GM19239 (cell line): ENCODE measurements at places on chromosomes 2 and 18.

- DNase-seq = no peak
These were observed 629.3 kb downstream of the NRXN1 start for GRCh38 chr2:50402654-50402960.

GRCh38 chr18:58235001-58235436 lies 191.0 kb downstream of the NEDD4L start:
- no peak for DNase-seq

DNA sequence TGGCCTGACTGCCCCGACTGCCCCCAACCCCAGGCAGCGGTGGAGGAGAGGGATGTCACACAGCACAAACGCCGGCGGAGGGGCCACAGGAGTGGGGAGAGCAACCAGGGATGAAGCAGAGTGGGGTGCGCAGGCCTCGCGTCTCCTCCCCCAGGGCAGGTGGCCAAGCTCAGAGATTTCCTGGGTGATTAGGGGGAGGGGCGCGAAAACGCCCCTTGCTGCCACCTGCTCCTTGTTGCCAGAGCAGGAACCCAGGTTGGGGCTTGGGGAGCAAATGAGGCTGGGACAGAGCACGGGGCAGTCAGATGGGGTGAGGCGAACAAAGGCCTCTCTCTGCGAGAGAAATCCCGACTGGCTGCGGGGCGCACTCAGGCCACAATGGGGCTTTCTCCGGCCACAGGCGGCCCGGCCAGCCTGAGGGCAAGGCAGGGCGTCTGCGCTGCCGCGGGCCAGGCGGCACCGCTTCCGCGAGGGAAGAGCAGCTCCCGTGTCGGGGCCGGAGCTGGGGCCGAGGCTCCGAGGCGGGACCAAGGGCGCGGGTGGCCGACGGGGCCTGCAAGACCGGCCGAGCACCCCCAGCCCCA lies 11.5 kb downstream of the TEX44 start:
- DNase-seq = peak; percentile 53

GRCh38 chr2:170819680-170820664 lies 3.3 kb downstream of the GAD1 start:
- no peak for DNase-seq

DNA sequence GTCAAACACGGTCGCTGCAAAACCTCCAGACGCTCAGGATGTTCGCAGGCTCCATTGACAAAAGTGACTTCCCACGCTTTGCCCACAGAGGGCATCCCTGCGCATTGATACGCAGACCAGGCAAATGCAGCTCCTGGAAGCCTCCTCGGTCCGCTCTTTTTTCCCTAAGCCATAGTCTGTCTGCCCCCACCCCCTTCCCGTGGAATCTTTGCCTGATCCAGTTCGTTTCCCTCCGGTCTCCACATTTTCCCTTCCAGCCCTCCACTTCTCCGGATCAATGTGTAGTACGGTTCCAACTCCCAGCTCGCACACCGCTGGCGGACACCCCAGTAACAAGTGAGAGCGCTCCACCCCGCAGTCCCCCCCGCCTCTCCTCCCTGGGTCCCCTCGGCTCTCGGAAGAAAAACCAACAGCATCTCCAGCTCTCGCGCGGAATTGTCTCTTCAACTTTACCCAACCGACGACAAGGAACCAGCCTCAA lies at the start of gene DCC:
Gene DCC (plus strand): TSS at position 307 of the 481 bp plus-strand sequence. CDS start 591 bp downstream, outside the sequence.
- DNase-seq = no peak

- DNase-seq = no peak
These were observed 596.4 kb downstream of the NYAP2 start for GRCh38 chr2:225995796-225996461.

GRCh38 chr2:205076405-205076804 lies 531.1 kb downstream of the PARD3B start:
- DNase-seq = no peak

DNA sequence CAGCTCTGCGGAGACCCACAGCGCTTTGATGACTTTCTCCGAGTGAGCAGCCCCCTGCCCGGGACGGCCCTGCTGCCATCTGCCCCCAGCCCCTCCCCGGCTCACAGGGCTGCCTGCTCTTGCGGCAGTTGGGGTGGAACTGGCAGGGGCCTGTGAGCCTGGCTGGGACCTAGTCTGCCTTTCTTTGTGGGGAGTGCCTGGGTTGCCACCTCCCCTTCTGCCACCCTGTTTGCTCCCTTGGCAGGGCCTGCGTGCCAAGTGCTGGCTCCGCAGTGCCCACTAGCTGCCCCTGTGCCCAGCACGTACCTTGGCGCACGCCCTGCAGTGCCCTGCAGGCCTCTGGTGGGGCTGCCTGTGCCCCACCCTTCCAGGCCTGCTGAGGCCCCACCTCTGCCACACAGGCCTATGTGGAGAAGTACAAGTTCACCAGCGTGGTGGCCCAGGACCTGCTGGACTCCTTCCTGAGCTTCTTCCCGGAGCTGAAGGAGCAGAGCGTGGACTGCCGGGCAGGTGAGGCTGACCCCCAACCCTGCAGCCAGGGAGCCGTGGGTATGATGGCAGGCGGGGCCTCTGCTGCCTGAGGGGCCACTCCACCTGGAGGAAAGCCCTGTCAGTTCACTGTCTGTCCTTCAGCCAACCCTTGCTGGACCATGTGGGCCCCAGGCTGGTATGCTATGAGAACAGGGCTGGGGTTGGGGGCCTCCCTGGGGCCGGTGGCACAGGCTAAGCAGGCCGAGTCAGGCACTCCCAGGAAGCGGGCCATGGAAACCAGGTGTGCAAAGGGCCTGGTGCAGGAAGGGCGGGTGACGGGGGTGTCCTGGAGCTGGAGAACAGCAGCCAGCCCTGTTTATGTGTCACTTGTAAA lies 7.0 kb downstream of the RNPEPL1 start:
- DNase-seq = no peak

- peak; percentile 32 for DNase-seq
These were observed 111.4 kb downstream of the FTCDNL1 start for GRCh38 chr2:199739413-199740110.

- DNase-seq = no peak
These were observed 122.1 kb downstream of the EML6 start for GRCh38 chr2:54845514-54845913.

DNA sequence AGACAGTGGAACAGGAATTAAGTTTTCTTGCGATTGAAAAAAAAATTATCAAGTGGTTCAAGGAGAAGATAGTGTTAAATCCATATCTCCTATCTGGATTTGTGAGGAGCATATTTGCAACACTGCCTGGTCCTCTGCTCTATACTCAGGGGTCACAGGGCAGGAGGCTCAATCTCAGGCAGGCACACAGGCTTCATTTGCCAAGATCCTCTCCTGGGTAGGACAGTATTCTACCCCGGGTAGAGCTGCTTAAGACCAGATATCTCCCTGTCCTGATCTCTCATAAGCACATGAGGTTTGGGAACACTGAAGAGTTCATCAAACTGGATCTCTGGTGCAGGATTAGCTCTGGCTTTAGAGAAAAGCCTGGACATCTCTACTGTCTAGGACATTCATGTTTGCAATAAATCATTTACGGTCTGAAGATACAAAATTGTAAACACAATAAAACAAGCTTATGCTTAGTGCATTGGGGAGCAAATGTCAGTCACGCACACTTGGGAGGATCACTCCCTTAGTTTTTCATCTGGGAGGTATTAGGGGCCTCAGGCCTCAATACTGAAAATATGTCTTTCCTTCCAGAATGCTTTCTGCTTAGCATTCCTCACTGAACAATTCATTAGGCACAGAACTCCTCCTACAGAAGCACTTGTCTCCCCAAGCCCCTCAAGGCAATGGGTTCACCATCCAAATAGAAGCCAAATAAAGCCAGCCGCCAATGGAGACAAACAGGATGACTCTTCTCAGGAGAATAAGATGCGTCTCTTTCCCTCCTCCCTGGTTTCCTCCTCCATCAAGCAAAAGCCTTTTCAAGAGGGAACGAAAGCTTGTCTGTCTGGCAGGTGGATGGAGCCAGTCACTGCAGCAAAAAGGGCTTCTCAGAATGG lies 34.1 kb upstream of the LCLAT1 start:
- no peak for DNase-seq

- no peak for DNase-seq
These were observed 497.9 kb upstream of the FANCL start for GRCh38 chr2:58739033-58739432.

DNA sequence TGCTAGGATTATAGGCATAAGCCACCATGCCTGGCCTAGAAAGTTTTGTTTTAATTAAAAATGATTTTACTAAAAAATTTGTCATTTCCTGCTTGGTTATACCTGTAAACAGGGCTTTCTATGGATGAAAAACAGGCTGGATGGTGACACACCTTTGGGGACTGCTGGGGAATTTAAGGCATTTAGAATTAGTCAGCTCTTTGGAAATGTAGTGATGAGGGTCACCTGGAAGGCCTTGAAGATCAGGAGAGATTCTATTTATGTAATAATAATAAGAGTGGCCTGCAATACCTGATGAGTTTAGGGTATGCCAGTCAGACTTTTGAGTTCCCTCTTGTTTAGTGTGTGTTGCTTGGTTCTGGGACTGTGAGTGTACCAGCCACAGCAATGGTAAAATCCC lies 51.1 kb downstream of the RALBP1 start:
- DNase-seq = no peak

DNA sequence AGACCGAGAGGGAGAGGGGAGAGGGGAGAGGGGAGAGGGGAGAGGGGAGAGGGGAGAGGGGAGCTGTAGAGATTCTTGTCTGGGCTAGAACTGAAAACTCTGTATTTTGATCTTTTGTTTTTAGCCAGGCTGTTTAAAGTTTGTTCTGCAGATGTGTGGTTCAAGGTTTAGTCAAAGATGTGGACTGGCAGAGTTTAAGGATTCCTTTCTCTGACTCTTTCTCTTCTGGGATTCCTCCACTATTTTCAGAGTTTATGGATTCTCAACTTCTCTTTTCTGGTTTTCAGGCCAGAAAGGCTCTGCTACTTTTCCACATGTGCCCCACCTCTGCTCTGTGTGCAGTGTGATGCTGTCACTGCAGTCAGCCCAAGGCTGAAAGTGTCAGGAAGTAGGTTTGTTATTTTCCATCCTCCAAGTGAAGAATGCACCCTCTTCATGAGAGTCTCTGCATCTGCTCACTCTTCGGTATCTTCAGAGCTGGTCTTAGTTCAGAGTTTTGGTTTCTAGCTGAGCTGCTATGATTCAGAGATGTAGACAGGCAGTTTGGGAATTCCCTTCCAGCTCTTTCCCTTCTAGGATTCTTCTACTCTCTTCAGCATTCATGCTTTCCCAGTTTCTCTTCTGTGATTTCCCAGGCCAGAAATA lies 130.9 kb upstream of the SMAD7 start:
- peak; percentile 15 for DNase-seq

- DNase-seq = peak; percentile 13
These were observed 26.2 kb upstream of the SPOPL start for GRCh38 chr2:138475277-138475776.

DNA sequence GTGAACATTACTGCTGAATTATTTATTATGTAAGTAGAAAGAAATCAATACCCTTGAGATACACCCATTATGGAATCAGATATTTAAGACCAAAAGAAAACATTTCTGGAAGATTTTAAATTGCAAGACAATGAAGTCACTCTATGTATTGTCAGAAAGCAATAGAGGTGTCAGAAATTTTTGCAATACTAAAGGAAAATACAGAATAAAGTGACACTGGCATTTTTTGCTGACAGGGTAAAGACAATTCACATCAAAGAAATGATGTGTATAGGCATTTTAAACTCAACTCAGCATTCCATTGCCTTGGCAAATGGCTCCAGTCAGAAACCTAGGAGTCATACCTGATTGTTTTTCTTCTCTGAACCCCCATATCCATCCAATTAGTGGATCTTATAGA lies 191.0 kb upstream of the PID1 start:
- no peak for DNase-seq

GRCh38 chr2:212957624-212958023 lies 193.8 kb downstream of the IKZF2 start:
- DNase-seq = no peak

DNA sequence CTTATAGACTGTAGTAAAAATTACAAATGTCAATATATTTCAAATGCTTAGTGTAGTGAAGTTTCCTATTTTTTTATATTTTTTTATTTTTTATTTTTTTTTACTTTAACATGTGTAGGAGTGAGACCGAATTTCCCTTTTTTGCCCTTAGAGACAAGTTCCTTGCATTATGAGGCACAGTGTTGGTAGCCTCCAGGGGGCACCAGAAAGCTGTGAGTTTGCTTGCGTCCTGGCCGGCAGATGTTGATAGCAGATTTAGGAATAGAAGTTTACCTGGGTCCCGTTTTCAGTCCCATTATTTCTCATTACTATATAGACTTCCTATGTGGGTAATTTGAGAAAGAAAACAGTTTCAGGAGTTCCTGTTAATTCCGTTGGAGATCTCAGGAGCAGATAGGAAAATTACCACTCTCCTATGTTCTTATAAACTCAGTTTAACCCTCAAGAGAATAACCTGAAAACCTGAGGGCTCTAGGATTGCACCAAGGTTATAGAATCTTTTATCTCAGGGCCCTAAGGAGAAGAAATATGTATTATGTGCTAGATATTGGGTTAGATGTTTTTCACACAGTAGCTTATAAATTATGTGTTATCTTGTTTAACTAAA lies 157.5 kb upstream of the SESTD1 start:
- peak; percentile 9 for DNase-seq

- DNase-seq = no peak
These were observed 92.5 kb downstream of the ZFP36L2 start for GRCh38 chr2:43133708-43134570.

- DNase-seq = no peak
These were observed 68.6 kb downstream of the EXOC6B start for GRCh38 chr2:72757177-72757775.

DNA sequence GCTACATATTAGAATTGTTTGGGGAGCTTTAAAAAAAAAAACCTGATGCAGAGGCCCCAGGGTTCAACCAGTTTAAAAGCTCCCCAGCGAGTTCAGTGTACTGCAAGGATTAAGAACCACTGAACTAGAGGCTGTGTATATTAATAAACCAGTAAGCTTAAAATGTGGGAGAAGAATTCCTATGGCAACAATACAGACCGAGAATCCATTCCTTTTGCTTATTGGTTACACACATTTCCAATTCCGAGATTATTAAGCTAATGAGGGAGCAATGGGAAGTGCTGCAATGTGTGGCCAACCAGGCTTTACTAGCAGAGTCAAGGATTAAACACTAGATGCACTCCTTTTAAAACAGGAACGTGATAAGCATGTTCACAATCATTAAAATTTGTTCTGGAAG lies 204.4 kb downstream of the TDRD15 start:
- DNase-seq = no peak

- no peak for DNase-seq
These were observed 40.8 kb upstream of the MYO1B start for GRCh38 chr2:191204433-191204832.
